NCI-H524 (cell line): ENCODE measurements at places on chromosomes 7 and 10.

GRCh38 chr10:22727112-22727511 is 12.7 kb upstream of the PIP4K2A start:
- DNase-seq = no peak

DNA sequence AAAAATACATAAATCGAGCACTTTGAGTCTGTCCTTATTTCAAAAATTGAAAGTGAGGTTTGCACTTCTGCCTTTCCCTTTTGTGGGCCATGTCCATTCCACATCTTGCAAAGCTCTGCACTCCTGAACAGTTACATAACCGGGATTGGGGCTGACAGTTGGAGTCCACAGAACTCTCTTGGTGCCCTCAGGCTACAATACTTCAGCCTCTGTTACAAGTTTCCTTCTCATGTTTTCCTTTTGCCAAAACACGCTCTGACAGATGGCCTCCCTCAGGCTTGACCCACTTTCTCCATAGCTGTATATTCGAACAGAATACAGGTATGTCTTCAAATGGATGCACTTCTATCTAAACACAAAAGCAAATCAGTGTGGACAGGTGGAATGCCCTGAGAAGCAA is 335.9 kb downstream of the WDR37 start:
- no peak for DNase-seq

DNA sequence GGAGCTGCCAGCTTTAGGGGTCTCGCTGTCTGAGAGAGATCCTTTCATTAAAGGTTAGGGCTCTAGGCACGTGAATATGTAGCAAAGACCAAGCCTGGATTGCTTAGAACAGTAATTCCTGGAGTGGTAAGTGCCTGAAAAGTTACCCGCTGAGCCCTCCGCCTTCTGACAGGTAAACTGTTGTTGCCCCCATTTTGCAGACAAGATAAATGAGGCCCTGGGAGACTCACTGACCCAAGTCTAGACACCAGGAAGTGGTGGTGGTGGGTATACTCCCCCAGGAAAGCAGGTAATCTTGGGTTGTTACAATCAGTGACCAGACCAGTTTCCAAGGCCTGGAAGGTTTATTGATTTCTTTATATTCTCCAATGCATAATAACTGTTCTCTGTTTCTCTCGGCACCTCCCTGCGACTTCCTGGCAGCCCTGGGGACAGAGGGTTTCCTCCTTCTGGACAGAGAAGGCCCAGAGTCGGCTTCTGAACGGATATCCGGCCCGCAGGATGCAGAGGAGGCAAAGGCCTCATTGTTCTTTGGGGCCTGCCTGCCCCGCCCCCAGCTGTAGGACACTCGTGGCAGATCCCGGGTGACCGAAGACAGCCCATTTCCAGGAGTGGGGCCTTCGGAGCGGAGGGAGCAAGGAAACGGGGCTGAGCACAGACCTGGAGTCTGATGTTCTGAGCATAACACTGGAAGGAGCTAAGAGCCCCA is 1.3 kb upstream of the GRK5 start:
- DNase-seq = peak; percentile 26

GRCh38 chr10:79372871-79373270 is 25.6 kb downstream of the PPIF start:
- DNase-seq = no peak

GRCh38 chr10:31075434-31075833 is 43.8 kb upstream of the ZNF438 start:
- DNase-seq = no peak

DNA sequence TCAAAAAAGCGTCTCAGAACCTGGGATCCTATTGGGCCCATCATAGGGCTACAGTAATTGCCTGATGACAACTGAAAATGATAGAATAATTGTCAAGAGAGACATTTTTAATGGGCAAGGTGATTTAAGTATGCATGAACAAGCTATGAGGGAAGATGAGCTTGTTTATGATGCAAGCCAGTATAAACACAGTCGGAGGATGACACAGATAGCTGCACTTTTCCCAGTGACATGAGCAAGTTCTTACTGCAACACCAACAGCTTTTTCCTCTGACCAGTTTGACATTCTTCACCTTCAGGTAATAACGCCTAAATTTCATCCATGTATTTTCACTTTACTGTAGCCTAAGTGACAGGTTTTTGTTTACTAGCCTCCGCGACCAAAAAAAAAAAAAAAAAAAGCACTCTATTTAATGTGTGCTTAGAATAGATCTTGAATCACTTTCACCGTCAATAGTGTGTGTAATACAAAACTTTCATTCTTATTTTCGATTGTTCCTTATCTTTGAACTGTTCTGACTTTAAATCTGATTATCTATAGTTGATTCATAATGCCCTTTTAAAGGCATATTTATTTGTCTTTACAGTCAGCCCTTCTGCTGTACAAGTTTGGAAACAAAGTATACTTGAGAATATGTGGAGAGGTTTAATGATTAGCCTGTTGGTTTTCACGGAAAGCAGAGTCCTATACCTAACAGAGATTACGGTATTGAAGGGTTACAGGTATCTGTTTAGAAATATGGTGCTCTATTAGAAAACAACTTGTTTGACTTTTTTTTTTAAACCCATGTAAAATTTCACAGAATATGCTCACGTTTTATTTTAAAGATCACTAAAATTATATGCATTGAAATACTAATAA is 1.7 kb downstream of the FOXP2 start:
- DNase-seq = no peak

GRCh38 chr10:28036587-28036986 is 37.7 kb upstream of the ODAD2 start:
- no peak for DNase-seq

- DNase-seq = peak; percentile 51
These were observed 624 bp upstream of the CEP55 start for GRCh38 chr10:93495654-93496321.

GRCh38 chr7:55163733-55164132 is 144.9 kb downstream of the EGFR start:
- no peak for DNase-seq

- no peak for DNase-seq
These were observed 72.8 kb upstream of the FAM20C start for GRCh38 chr7:119392-120163.

DNA sequence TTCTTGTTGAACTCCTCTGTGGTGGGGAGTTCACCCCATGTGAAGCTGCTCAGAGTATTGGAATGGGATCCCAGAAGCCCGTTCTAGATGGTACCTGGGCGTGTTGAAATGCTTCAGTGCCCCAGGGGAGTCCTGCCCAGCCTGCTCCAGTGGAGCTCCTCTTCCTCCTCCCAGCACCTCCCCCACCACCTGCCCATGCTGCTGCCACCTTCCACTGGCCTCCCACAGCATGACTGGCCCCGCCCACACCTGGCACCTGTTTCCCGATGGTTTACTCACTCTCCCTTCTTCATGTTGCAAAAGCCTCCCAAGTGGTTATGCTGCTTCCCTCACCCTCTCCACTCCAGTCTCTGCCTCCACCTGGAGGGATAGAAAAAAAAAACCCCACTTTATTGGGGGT is 32.2 kb upstream of the PCBD1 start:
- no peak for DNase-seq

DNA sequence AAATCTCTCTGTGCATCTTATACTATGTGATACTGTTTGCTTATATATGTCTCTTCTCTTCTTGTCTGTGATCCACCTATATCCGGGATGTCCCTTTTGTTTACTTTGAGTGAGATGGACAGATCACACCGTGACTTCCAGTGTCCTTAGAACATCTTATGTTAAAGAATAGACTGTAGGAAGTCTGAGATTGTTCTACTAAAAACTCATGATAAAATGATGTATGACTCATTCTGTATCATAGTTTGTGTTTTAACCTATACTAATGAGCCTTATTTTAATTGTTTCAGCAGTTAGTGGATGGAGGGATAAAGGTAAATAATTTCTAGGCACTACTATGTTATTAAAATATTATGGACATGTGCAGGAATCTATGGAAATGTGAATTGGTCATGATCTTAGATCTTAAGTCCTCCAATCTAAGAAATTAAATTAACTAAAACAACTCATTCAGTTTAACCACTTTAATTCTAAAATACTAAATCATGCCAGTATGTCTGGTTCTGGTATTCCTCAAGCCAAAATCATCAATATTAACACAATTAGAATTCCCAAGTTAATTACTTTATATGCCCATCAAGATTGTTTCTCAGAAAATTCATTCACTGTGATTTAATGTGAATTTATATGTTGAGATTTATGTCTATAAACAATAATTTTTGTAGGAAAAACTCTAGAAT is 32.0 kb downstream of the ITGB8 start:
- DNase-seq = no peak

DNA sequence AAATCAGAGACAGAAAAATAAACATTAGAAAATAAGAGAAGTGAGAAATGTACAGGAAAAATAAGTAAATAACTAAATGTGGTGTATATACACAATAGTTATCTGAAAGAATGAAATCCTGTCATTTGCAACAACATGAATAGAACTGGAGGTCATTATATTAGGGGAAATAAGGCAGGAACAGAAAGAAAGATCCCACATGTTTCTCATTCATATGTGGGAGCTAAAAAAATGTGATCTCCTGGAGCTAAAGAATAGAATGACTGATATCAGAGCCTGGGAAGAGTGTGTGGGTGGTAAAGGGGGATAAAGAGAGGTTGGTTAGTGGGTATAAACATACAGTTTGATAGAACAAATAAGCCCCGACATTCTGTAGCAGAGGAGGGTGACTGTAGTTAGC is 27.3 kb downstream of the PLXDC2 start:
- no peak for DNase-seq

DNA sequence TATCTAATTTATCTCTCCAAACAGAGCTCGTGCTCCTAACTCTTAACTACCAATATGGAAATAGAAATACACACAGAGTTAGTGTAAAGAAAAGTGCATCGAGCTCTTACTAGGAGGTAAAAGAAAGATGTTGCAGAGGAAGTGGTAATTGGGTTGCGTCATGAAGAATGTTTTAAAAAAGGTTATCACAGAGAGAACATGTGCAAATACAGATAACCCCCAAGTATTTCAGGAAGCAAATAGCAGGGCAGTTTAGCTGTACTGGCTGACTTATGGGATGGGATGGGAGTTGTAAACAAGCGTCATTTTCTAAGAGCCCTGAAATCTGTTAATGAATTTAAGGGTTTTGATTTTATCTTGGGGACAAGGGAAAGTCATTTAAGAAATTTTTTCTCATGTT is 153.9 kb downstream of the AGMO start:
- DNase-seq = no peak

DNA sequence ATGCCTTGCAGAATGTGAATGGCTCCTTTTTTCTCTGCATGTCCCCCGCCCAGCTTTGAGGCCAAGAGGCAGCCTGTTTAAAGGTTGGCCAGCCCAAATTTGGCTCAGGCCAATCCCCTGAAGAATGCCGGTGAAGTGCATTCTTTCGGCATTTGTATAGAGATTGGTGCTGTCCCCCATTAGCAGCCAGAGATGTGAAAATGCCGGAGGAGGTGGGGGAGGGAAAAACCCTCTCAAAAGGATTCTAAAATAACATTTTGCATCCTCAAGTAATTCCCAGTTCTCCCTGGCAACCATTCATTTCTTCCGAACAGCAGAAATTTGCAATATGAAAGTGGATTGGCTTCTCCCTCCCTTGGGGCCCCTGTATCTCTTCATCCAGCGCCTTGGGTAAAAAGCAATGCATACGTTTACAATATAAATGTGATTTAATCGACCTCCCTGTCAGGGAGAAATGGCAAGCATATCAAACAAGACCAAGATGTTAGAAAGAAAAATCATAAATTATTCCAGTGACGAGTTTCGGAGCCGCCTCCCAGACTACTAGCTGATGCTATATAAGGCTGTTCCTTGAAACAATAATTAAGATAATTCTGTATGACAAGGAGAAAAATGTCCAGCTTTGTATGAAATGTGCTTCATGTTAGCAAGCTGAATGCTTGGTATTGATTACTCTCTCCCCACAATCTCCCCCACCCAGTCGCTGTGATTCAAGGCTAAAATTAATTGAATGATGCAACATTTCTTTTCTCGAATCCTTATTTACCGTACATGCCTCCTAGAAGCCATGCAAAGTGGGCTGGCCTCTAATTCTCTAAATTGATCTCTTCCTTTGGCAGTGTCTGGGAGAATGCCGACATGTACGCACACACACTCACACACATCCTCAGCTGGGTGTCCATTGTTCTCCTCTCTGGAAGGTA is 323.7 kb downstream of the RPS24 start:
- no peak for DNase-seq

- no peak for DNase-seq
These were observed 305.4 kb downstream of the WDR37 start for GRCh38 chr10:1361411-1362105.
